Aorta (tissue), 5 donors: ENCODE measurements at places on chromosomes 7 and 10. TPM values are rescaled to one million over a fixed set of nuclear protein-coding genes. Genes with fewer than 3 reads are reported as not detected.

- no peak overlapping the region for H3K4me3 ChIP-seq
- peak; percentile 85 for DNase-seq
- H3K36me3 ChIP-seq: no peaks in the 10 kb centered on the region
- H3K4me1 ChIP-seq: peaks cover 10% of the 10 kb centered on the region
- H3K27ac ChIP-seq: peak overlapping the region; percentile 99
Observed at GRCh38 chr10:95445837-95446486, 115.2 kb downstream of the SORBS1 start.

GRCh38 chr10:35367982-35368381 lies 31.7 kb downstream of the CCNY start:
- H3K27ac ChIP-seq: no peak overlapping the region
- no peaks in the 10 kb centered on the region for H3K27me3 ChIP-seq
- no peak overlapping the region for H3K4me3 ChIP-seq
- H3K36me3 ChIP-seq: no peaks in the 10 kb centered on the region

DNA sequence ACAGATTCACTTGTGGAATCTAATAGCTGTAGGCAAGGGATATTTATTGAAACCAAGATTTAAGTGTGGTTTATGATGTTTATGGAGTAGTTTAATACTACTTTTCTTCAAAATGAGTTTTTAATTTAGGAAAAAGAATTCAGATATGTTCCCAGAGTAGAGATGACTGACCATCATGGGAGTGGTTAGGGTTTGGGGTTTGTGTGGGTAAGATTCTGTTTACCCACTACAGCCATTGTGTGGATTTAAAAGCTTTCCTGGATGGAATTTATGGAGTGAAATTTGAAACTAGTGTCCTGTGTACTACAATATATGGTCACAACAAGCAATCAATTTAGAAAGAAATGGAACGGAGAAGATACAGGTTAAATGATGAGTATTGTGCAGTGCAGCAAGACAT lies 453.5 kb downstream of the AUTS2 start:
- no peak overlapping the region for H3K4me3 ChIP-seq
- peaks cover 2% of the 10 kb centered on the region for H3K4me1 ChIP-seq
- no peaks in the 10 kb centered on the region for H3K27me3 ChIP-seq
- no peaks in the 10 kb centered on the region for H3K36me3 ChIP-seq
- H3K27ac ChIP-seq: no peak overlapping the region

GRCh38 chr10:62426086-62426485 lies 51.9 kb downstream of the ZNF365 start:
- no peak for DNase-seq
- no peaks in the 10 kb centered on the region for H3K36me3 ChIP-seq
- H3K4me1 ChIP-seq: no peaks in the 10 kb centered on the region
- no peaks in the 10 kb centered on the region for H3K27me3 ChIP-seq
- no peak overlapping the region for H3K4me3 ChIP-seq

GRCh38 chr10:85446827-85447226 lies 919.8 kb downstream of the GRID1 start:
- H3K4me1 ChIP-seq: no peaks in the 10 kb centered on the region
- no peak overlapping the region for H3K4me3 ChIP-seq
- DNase-seq: no peak
- no peaks in the 10 kb centered on the region for H3K36me3 ChIP-seq

- H3K4me3 ChIP-seq: no peak overlapping the region
- peaks cover 2% of the 10 kb centered on the region for H3K27me3 ChIP-seq
- no peak for DNase-seq
- H3K36me3 ChIP-seq: no peaks in the 10 kb centered on the region
Observed at GRCh38 chr7:157673573-157673972, 336.8 kb downstream of the DNAJB6 start.

GRCh38 chr7:93178213-93178612 lies 30.0 kb upstream of the SAMD9L start:
- no peak for DNase-seq
- no peaks in the 10 kb centered on the region for H3K27me3 ChIP-seq
- no peak overlapping the region for H3K27ac ChIP-seq
- no peaks in the 10 kb centered on the region for H3K36me3 ChIP-seq

- no peaks in the 10 kb centered on the region for H3K27me3 ChIP-seq
- H3K4me1 ChIP-seq: no peaks in the 10 kb centered on the region
- peaks cover 6% of the 10 kb centered on the region for H3K36me3 ChIP-seq
- H3K27ac ChIP-seq: no peak overlapping the region
Observed at GRCh38 chr7:139568346-139568675, 44.8 kb downstream of the CLEC2L start.

DNA sequence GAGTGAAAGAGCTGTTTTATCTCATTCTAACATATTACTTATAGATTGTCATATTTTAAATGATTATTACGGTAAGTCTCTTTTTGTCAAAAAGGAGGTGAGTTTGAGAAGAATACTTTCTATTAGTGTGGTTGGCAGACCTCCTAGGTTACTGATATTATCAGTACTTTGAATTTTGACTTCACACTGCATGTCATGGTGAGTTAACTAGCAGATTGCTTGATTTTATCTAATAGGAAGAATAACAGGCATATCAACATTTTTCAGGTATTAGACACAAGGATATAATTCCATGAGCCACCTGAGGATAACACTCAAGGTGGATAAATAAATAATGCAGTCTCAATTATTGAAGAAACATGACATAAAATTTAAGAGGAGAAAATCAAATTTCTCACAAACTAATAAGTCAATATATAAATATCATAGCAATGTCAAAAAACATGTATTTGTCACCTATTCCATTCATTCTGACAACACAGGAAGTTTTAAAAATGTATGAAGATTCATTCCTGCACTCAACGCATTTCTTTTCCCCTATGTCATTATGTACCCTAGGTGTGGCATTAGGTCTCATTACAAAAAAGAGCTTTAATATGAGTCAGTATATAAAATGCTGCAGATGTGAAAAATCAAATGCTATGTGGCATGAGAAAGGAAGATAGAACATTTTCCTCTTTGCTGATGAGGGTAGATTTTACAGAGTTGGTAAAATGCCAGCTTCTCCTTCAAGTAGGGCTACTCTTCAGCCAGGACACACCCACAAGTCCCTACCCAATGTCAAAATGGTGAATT lies 1621.6 kb downstream of the REEP3 start:
- DNase-seq: no peak
- H3K4me1 ChIP-seq: no peaks in the 10 kb centered on the region
- H3K27ac ChIP-seq: no peak overlapping the region

GRCh38 chr10:48614481-48615390 lies 9.9 kb upstream of the ARHGAP22 start:
- H3K27me3 ChIP-seq: no peaks in the 10 kb centered on the region
- no peaks in the 10 kb centered on the region for H3K4me1 ChIP-seq
- no peak overlapping the region for H3K27ac ChIP-seq

TYW1B gene
- 2.5 TPM for total RNA-seq

CASD1 gene
- total RNA-seq: 25.2 TPM

EPHA1 gene
- total RNA-seq: 0.45 TPM

TRIM24 gene
- total RNA-seq: 13.8 TPM
